BE2C (cell line): ENCODE measurements at places on chromosomes 2 and 18.

DNA sequence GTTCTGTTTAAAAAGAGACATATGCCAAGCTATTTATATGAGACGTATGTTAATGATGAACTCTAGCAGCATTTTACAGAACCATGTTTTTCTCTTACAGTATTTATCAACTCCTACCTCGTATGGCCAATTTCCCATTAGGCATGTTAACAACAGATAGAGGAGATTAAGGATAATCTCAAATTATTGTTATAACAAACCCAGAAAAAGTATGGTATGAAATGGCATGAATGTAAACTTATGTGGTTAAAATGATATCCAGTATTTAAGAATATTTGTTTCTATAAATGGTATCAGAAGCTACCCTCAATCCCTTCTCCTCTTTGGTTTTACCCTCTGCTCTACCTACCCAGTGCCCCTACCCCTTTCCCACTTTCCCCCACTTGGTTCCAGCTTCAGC lies 132.0 kb downstream of the IKZF2 start:
- no peak for DNase-seq

- no peak for DNase-seq
Measured at GRCh38 chr2:230891509-230891908, 26.8 kb downstream of the ITM2C start.

- no peak for DNase-seq
Measured at GRCh38 chr2:190149200-190149599, 86.7 kb upstream of the MSTN start.

- no peak for DNase-seq
Measured at GRCh38 chr2:231364061-231364460, 31.4 kb upstream of the B3GNT7 start.

GRCh38 chr2:191521608-191522208 lies 156.2 kb upstream of the NABP1 start:
- DNase-seq: no peak

DNA sequence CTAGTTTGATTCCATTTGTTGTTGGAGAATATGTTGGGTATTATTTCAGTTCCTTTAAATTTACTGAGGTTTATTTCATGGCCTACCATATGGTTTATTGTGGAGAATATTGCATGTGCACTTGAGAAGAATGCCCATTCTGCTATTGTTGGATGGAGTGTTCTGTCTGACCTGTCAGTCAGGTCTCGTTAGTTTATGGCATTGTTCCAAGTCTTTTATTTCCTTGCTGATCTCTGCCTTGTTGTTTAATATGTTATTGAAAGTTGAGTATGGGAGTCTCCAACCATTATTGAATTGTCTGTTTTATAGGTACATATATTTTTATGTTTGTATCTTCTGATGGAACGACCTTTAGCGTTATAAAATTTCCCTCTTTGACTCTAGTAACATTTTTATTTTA lies 86.3 kb downstream of the PTPN4 start:
- no peak for DNase-seq

GRCh38 chr2:128424406-128425171 lies 105.9 kb upstream of the HS6ST1 start:
- peak; percentile 61 for DNase-seq

- no peak for DNase-seq
Measured at GRCh38 chr18:46892842-46893241, 24.5 kb downstream of the PIAS2 start.

DNA sequence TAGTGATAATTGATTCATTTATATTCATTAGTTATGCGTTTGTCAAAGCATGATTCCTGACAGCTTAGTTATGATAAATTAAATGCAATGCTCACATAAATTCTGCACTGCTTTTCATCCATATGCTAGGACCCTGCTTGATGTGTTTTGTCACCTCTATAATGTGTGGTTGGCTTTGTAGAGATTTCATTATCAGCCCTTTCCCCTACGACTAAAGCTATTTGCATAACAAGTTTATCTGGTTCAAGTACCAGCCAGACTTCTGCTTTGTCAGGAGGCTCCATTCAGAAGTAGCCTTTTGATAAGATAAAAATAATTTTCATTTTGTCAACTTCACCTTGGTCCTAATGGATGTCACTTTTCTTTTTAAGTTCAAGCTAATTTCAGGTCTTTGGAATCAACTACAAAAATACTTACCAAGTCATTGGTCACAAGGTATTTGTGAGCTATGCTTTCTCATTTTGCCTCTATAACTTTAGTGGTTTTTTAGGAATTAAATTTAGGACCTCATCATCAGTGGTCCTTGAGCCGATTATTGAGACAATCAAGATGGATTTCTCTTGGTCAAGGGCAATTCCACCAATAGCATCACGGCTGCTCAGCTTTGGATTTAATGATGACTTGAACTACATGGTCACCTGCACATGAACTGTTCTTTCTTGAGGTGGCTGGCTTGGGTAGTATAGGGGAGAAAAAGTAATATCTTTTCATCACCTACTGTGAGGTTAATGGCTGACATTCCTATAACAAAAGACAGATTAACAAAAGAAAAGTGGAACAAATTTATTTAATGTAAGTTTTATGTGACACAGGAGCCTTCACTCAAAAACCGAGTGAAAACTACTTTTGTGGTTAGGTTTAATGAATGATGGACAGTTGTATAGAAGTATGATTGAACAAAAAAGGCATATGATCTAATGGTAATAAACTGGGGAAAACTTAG lies 162.1 kb downstream of the MYO3B start:
- no peak for DNase-seq

- no peak for DNase-seq
Measured at GRCh38 chr2:8119782-8120505, 561.9 kb upstream of the ID2 start.

- no peak for DNase-seq
Measured at GRCh38 chr18:76005632-76006208, 489.3 kb downstream of the ZNF516 start.
